ENCODE measurements at places on chromosomes 13 and 19.

GRCh38 chr13:86986448-86986847 is 684.7 kb upstream of the SLITRK5 start:
- DNase-seq: no peak

DNA sequence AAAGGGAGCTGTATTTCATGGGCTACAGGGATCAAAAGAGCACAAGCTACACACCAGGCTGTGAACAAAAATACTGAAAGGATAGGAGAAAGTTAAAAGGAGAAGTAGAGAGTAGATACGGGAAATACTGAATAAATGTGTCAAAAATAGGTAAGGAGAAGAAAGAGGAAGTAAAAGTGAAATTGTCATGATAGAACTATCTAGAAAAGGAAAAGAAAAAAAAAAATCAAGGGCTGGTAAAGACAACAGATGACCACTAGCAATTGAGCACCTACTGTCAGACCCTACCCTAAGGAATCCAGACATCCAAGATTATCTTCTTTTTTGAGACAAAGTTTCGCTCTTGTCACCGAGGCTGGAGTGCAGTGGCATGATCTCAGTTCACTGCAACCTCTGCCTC is 4.8 kb downstream of the RUBCNL start:
- DNase-seq: no peak

- peak; percentile 66 for DNase-seq
Observed at GRCh38 chr19:17441241-17442021, 7.0 kb downstream of the TMEM221 start.

- no peak for DNase-seq
Observed at GRCh38 chr13:113996912-113997745, 23.3 kb upstream of the C13orf46 start.

- no peak for DNase-seq
Observed at GRCh38 chr13:95441326-95441725, 111.2 kb upstream of the CLDN10 start.

DNA sequence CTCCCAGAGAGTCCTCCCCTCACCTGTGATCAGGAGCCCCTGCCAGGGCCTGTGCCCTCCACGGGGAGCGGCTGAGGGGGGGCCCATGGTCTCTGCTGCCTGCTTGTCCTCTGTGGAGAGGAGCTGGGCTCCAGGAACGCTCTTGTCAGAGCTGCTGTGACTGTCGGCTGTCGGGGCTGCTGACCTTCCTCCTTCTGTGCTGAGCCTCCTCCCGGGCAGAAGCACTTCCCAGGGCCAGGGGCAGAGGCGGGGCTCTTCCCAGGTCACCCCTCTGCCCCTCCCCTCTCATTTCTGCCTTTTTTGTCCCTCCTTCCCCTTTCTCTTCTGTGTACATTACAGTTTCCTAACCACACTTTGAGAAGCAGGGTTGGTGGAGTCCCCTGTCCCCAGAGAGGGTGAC is at the start of gene CEACAM4:
CEACAM4 (minus strand) TSS at position 198 of the 400 bp plus-strand sequence; CDS start at position 87, 111 bp downstream.
- no peak for DNase-seq

- no peak for DNase-seq
Observed at GRCh38 chr13:24668955-24669582, 11.1 kb upstream of the ATP12A start.

DNA sequence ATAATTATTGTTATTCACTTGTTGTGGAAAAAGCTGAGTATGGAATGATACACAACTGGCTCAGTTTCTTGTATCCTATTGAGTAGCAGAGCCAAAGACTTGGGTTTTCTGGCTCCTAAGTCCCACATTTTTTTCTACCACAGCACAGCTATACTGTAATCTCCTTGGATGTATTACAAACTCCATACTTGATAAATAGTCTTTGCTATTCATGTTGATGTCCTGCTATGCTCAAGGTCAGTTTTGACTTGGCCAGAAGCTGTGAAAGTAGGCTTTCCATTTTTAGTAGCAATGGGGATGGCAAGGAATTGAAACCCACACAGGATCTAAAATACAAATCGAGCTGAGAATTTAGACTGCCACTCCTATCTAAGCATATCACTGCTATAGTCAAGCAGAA is 79.1 kb downstream of the B3GLCT start:
- DNase-seq: no peak

GRCh38 chr13:48891586-48891985 is 84.1 kb upstream of the FNDC3A start:
- peak; percentile 91 for DNase-seq

DNA sequence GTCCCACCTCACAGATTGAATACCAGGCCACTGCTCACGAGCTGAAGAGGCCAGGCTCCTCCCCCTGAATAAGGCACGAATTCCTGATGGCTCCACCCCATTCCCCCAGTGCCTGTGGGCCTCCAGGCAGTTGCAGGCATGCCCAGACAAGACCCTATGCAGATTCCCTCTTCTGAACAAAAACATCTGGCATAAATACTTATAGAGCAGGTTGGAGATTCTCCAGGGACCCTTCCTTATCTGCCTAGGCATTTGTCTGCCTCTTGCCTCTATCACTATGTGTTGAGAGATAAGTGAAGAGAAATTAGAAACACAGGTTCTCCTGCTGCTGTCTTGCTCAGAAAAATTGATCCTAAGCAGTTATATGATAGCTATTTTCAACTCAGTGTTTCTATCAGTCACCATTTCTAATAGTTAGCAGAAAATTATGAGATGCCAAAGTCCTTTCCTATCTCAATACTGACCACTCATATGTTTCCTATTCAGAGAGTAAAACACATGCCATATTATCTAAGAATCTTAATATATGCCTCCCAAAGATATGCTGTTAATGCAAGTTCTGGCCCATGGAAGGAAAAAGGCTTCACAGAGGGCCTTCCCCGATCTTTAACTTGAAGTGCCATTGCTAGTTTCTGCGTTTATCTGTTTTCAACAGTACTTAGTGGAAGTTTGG is 364.0 kb downstream of the KCTD12 start:
- DNase-seq: peak; percentile 35

- DNase-seq: no peak
Observed at GRCh38 chr13:99293178-99293577, 14.0 kb downstream of the GPR183 start.

DNA sequence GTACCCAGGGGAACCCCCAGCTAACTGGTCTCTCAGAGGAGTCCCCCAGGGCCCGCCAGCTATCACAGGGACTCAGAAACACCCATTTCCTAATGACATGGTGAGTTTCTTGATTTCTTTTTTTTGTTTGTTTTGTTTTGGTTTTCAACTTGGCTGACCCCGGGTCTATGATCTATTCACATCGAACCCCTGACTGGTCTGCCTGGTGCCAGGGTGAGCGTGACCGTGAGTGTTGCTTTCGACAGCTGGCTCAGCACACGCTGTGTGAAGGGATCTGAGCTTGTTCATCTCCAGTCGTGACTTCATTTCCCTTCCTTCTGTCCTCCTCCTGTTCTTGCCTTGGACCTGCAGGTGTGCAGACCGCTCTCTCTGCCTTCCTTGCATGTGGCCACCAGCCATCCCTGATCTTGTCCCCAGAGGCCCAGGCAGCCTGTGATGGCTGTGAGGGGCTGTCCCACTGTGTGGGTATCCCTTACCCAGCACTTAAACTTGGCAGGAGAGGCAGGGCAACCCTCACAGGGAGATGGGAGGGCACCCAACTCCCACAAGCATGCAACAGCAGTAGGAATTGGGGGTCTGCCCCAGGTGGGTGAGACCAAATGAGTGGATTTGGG is 26.2 kb downstream of the TMEM161A start:
- DNase-seq: no peak

- DNase-seq: no peak
Observed at GRCh38 chr19:49779731-49780555, 13.1 kb downstream of the AP2A1 start.

GRCh38 chr19:39727070-39727800 is 10.6 kb downstream of the CLC start:
- no peak for DNase-seq

GRCh38 chr13:52001120-52001731 is 10.0 kb downstream of the ATP7B start:
- DNase-seq: peak; percentile 59

GRCh38 chr13:106090001-106090400 is 445.5 kb downstream of the EFNB2 start:
- DNase-seq: no peak

GRCh38 chr13:98350746-98351330 is 173.8 kb upstream of the RNF113B start:
- DNase-seq: no peak

GRCh38 chr13:51003642-51004041 is 94.1 kb downstream of the RNASEH2B start:
- DNase-seq: no peak

GRCh38 chr13:71274923-71275608 is 591.9 kb downstream of the DACH1 start:
- DNase-seq: no peak

GRCh38 chr13:113625965-113626721 is 31.9 kb downstream of the ATP4B start:
- no peak for DNase-seq

DNA sequence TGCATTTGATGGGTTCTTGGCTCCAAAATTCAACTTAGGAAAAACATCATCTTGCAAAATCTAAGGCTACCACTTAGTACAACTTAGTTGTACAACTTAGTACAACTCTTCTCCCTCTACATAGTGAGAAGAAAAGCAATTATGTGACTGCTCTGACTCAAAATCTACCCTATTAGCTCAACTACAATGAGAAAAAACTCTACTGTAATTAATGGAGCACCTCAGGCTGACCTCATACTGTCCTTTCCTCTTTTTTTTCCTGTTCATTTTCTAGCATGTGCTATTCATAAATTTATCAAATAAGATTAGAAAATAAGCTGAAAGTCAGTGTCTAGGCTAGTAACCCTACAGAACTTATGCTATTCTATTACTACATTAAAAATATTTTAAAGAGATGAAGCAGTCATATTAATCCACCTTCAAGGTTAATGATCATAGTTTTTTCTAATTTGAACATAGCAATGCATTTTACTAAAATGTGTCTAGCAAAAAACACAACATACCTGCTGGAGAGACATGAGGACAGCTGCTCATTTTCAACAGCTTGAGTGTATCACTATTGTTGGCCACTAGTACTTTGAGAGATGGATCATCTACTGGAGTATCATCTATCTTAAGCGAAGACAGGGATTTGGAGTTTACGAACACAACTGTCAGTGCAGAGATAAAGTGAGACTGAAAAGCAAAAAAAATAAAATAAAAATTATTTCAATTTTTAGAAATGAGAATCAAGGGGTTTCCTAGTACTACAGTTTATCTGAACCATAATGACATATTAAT is 11.9 kb downstream of the FBXL3 start:
- no peak for DNase-seq

DNA sequence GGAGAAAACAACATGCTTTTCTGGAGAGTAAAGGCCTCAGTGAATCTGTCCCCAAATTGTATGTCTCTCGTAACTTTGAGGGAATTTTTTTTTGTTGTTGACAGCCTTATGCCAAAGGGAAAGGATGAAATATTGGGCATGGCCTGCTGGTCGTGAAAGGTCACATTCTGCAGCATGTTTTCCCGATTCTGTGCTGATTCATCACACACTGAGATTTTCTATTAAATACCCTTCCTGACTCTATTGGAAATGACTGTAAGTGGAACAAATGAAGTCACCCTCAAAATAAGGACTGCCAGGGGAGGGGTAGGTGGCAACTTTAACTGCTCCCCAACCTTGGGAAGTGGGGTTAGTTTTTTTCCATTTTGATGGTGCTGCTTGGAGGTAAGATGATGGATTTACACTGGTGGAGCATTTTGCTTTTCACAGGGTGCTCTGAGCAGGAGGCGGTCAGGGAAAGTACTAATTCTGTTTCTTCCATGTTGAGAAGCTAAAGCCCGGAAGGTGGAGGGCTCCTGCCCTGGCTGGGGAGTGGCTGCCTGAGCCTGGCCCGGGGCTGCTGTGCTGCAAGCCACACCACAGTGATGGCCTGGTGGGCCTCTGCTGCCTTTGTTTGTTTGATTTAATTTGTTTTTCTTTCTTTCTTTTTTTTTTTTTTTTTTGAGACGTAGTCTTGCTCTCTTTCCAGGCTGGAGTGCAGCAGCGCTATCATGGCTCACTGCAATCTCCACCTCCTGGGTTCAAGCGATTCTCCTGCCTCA is 116.8 kb upstream of the SPATA13 start:
- DNase-seq: no peak
